ENCODE measurements at places on chromosomes 2 and 18. TPM values are rescaled to one million over a fixed set of nuclear protein-coding genes. Genes with fewer than 3 reads are reported as not detected.

Gene AQP12A
- total RNA-seq: not detected

Gene KLHL30
- 0.87 TPM for total RNA-seq

Gene STPG4
- total RNA-seq: 0.20 TPM

Gene MYL12B
- 1,114 TPM for total RNA-seq

Gene MOGAT1
- total RNA-seq: not detected

Measured in renal cortical epithelial cell (primary cell).